ENCODE measurements at places on chromosomes 2 and 18.
A peak's percentile ranks its signal among the peaks of the same experiment; 100 is the strongest.

- no peak for DNase-seq
These were observed 343.3 kb downstream of the INSIG2 start for GRCh38 chr2:118431586-118431985.

- DNase-seq = no peak
These were observed 105.9 kb downstream of the ANKRD44 start for GRCh38 chr2:197204519-197205250.

- no peak for DNase-seq
These were observed 447.2 kb upstream of the SPHKAP start for GRCh38 chr2:228628682-228629081.

- DNase-seq = no peak
These were observed 141.2 kb downstream of the RTN4 start for GRCh38 chr2:54909001-54909400.

- peak; percentile 49 for DNase-seq
These were observed 352.6 kb upstream of the CWC22 start for GRCh38 chr2:180359522-180360282.

DNA sequence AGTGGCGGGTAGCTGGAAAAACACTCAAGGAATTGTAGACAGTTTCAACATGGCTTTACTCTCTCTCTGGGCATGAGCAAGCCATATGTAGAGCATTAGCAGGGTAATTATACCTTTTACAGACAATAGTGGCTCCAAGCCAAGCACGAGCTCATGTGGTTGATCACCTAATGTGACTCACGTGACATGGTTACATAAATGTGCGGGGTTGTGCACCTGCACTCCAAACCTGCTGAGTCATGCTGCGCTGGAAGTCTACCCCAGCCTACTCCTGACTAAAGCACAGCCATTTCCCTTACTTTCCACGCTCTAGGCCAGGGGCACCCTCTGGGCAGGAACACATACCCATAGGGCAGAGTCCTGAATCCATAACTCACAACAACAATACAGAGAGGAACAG, 232.8 kb downstream of the MBD5 start:
- DNase-seq = no peak

DNA sequence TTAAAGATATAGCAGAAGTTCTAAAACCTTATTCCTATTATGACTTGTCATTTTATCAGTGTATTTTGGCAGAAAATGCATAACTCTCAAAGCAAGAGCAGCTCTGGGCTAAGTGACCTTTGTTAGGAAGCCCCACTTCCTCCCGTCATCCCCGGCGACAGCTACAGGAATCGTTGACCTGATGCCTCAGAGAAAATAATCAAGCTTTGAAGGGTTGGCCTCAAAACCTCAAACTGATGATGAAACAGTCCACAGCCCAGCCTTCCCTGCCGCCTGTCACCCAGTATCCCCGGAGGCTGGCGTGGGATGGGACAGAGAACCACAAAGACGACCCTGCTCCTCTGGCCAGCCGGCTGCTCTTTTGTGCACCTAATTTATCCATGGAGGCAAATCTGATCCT, 65.3 kb downstream of the KCNF1 start:
- no peak for DNase-seq

DNA sequence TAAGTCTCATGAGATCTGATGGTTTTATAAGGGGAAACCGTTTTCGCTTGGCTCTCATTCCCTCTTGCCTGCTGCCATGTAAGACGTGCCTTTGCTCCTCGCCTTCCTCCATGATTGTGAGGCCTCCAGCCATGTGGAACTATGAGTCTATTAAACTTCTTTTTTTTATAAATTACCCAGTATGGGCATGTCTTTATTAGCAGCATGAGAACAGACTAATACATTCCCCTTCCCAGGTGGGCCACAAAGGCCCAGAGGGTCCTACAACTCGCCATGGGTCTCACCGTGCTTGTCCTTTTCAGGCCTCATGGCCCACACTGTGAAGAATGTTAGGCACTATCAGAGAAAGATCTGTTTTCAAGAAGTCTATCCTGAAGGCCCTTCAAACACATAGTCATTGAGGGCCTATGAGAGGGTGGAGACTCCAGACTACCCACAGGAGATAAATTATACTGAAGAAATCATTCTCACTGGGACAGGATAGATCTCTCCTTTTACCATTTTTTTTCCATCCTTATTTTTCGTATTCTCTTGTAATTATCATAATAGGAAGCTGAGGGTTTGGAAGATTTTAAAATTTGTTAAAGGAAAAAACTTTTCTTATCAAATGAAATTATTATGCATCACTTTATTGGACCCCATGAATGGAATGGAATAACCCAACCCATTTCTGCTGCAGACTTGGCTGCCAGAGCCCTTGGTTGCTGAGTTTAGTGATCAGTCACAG, 91.0 kb upstream of the MSH2 start:
- no peak for DNase-seq

DNA sequence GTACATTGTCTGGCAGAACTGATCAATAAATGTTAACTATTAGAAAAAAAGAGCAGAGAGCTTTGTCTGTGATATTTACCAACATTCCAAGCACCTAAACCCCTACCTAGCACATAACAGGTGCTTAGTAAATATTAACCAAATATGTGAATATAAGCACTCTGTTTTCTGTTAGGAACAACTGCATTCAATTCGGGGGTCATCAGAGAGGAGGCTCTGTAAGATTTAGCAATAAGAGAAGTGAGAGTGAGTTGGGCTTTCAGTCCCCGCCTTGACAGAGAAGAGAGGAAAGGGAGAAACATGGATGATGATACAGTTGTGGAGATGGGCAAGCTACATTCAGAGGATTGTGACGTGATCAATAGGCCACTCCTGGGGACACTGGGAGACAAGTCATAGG, 47.7 kb downstream of the MYOM1 start:
- no peak for DNase-seq

- peak; percentile 49 for DNase-seq
These were observed 1.4 kb downstream of the PHLPP1 start for GRCh38 chr18:62716619-62717168.

- no peak for DNase-seq
These were observed 541.2 kb downstream of the NUP35 start for GRCh38 chr2:183665425-183665824.

- no peak for DNase-seq
These were observed 26.4 kb downstream of the MYOM1 start for GRCh38 chr18:3193331-3193730.

GRCh38 chr2:1488181-1488671, 75.0 kb downstream of the TPO start:
- DNase-seq = no peak

DNA sequence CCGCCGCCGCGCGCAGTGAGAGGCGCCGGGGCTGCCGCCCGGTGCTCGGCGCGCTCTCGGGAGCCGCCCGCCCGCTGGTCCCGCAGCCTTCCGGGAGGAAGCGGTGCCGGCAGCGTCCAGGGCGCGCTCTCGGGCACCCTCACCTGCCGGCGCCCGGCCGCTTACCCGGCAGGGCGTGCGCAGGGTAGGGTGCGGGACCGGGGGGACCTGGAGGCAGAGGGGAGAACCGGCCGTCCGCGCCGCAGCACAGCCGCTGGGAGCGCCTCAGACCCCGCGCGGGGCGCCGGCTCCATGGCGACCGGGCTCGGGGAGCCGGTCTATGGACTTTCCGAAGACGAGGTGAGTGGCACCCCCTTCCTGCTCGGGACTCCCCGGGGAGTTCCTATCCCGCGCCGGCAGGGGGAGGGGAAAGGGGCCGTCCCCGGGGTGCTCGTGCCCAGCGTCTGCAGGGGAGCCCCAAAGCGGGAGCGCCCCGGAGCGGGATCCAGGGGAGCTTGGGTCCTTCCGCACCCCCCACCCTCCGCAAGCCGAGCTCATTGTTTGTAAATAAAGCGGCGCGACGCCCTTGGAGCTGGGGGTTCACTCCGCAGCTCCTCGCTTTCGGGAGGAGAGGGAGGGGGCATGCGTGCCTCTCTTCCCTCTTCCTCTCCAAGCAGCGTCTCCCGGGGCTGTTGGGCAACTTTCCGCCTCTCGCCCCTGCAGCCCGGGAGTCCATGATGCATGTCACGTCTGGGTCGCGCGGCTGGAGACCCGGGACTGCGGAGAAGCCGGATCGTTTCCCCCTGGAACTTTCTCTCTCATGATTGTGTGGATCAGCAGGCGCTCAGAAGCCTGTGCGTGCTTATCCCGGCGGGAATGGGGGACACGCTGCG, 580 bp downstream of the NEDD4L start:
- peak; percentile 34 for DNase-seq

DNA sequence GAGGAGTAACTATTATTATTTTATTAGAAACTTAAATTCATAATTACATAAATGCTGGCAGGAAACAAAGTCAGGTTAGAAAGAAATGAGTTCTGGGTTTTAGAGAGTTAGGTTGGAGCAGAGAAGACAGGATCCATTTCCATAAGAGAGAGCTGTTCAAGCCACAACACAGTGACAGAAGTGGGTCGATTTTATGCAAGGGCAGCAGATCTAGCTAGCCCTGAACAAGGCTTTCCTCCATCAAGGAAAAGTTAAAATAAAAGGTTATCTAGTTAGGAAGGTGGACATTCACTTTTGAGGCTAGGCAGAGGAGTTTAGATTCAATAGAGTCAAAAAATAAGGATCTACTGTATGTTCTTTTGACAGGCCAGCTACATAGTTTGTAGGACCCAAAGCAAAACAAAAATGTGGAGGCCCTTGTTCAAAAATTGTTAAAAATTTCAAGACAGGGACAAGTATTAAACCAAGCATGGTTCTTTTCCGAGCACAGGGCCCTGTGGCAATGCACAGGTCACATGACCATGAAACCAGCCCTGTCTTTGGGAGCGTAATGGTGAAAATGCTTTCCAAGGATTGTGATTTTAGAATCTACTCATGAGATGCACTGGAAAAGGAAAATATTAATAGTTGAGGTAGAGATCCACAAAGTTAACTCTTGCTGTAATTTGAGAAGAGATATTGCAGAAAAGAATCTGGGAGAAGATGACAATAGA, 91.2 kb upstream of the CREB1 start:
- no peak for DNase-seq

DNA sequence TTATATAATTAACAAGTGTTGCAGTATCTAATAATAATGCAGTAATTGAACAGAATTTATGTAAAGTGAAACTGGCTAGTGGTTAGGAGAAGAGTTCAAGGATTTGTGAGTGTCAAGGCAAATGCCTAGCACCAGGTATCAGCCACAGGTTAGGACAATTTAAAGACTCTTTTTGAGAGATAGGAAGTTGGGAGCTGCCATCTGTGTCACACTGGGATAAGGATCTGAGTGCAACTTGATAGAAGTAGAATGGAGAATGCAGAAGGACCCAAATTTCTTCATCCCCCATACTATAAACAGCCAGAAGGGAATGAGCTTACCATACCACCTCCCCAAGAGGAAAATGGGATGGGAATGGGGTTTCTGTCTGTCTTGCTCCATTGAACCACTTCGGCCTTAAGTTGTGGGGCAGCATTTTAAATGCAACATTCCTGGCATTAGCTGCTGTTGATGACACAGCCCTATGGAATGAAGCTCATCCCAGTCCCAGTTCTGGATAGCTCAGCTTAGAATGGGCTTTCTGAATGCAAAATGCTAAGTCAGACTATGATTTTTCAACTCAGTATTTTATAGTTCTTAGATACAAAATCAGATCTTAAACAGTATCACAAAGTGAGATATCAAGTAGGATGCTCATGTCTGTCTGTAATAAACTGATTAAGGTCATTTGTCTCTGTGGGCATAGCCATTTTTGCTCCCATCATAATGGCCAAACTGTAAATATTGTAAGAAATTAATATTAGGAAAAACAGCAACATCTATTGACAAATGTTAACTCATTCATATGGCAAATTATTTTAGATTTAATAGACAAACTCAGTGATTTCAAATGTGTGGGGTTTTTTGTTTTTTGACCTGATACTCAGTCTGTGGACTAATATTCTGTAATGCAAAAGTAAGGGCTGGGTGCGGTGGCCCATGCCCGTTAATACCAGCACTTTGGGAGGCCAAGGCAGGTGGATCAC, 44.0 kb downstream of the GPR155 start:
- DNase-seq = no peak

DNA sequence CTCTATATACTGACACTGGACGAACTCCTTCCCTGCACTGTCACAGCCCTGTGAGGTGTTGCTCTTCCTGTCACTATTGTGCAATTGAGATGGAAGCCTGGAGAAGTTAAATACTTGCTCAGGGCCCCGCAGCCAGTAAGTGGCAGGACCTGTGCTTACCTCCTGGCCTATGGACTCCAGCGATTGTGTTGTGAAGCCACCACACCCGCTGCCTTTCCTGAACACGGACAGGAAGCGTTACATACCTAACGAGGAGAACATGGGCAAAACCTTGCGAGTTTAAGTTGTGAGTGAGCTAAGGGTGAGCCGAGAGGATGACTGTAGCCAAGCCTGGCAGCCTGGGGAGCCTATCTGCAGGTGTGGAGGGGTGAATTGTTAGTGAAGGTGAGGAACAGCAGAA, 26.1 kb downstream of the RAB31 start:
- no peak for DNase-seq

- no peak for DNase-seq
These were observed 79.3 kb downstream of the ABI2 start for GRCh38 chr2:203407496-203407895.

- no peak for DNase-seq
These were observed 1.4 kb upstream of the CTNNA2 start for GRCh38 chr2:79511320-79511951.

DNA sequence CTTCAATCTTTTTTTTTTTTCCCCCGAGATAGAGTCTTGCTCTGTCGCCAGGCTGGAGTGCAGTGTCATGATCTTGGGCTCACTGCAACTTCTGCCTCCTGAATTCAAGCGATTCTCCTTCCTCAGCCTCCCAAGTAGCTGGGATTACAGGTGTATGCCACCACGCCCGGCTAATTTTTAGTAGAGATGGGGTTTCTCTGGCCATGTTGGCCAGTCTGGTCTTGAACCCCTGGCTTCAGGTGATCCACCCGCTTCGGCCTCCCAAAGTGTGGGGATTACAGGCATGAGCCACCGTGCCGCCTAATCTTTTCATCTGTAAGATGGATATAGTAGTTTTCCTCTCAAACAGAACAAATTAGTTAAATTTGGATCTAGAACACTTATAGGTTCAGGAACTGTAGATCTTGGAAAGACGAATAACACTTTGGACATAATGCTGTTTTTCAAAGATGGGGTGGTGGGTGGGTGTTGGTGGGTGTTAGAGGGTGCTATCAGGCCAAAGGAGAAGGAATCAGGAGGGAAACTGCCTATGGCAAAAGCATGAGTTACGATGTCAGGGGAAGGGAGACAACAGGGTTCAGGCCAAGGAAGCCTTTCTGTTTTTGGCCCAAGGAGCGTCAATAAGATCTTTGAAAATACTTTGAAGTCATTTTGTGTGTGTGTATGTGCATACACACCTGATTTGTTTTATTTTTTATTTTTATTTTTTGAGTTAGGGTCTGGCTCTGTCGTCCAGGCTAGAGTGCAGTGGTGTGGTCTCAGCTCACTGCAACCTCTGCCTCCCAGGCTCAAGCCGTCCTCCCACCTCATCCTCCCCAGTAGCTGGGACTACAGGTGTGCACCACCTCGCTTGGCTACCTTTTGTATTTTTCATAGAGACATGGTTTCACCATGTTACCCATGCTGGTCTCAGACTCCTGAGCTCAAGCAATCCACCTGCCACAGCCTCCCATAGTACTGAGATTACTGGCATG, 6.8 kb downstream of the RPL37A start:
- no peak for DNase-seq

Measured in CD4-positive, alpha-beta T cell treated with Interleukin-17A for 1 hour (primary cell).